ENCODE measurements at places on chromosomes 1 and 21.

- no peak for DNase-seq
Measured at GRCh38 chr1:151816548-151817352, 11.5 kb upstream of the LINGO4 start.

GRCh38 chr1:162213281-162213912 lies 143.9 kb downstream of the NOS1AP start:
- no peak for DNase-seq

GRCh38 chr1:164609089-164609488 lies 50.1 kb downstream of the PBX1 start:
- DNase-seq: no peak

- DNase-seq: no peak
Measured at GRCh38 chr1:226604560-226605317, 56.2 kb downstream of the STUM start.

GRCh38 chr1:54256522-54257345 lies 56.8 kb downstream of the MRPL37 start:
- no peak for DNase-seq

DNA sequence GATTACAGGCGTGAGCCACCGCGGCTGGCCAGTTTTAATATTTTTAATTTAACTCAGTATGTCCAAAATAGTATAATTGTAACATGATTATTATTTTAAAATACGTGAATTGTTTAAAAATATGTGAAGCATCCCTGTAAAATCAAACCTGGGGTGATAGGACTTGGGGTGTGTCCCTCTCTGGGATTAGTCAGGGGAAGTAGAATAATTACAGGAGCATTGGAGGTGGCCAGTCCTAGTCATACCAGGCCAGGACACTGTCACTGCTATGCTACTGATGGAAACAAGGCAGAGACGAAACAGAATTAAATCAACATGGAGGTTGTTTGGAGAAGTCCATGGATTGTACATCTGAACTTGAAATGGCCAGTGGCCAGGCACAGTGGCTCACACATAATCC lies 16.8 kb downstream of the SZRD1 start:
- DNase-seq: no peak

DNA sequence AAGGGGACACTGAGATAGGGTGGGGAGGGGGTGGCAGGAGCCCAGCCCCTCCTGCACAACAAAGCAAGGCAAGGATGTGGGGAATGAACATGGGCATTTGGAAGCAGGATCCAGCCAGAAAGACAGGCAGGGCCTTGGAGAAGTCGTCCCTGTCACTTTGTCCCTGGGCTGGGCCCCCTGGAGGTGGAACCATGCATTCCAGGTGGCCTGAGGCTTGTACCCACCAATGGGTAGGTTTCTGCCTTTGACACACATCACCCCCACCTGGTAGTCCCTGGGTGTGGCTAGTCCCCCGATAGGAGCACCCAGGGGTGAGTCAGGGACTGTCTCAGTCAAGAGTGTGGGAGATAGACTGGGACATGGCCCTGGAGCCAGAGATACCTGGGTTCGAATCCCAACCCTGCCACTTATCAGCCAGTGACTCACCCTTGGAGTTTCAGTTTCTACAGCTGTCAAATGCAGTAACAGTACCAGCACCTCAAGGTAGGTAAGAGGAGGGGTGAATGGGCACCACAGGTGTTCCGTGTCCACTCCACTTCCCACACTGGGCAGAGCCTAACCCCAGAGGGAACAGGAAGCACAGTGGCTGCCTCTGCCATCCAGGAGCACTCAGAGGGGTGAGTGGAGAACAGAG lies 10.0 kb downstream of the PLA2G2D start:
- DNase-seq: no peak

DNA sequence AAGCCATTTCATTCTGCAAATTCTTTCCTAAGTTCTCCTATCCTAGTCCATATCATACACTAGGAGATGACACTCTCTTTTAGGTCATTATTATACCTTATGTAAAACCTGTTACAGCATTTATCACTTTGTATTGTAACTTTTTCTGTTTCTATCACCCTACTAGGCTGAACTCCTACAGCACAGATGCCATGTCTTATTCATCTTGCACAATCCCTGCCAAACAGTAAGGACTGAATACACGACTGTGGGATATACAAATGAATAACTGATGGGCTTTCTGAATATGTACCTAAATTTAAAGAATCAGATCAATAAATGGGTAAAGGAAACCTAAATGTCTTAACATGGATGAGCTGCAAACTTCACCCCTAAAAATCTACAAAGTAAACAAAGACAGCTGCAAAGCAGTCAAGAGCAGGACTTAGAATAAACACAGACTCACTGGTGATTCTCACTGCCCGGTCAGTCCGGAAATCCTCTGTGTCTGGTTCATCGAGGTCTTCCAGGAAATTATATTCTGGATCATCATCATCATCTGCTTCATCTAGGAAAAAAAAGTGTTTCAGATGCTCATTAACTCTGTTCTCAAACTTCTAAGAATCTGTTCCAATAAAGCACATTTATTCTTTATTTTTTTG lies 62.3 kb downstream of the GON4L start:
- no peak for DNase-seq

- DNase-seq: no peak
Measured at GRCh38 chr1:231357831-231358354, 19.8 kb downstream of the SPRTN start.

DNA sequence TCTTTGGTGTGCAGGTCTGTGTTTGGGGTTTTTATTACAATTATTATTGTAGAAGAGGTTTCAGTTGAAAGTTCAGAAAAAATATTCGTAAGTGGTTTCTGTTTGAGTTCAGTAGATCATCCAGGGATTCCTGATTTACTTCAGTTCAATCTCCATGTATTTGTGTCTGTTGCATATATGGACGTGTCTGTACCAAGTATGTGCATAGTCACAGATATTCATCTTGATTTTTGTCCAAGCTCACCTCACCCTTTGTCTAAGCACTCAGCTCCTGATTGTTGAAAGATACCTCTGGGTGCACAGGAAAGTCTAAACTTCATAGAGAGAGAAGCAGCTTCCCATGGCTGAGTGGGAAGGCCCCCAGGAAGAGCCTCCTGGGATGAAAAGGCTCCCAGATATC lies 141.7 kb downstream of the TBX15 start:
- no peak for DNase-seq

GRCh38 chr1:1299686-1300351 lies 7.9 kb downstream of the ACAP3 start:
- no peak for DNase-seq

- DNase-seq: no peak
Measured at GRCh38 chr21:22993144-22993543, 1994.9 kb downstream of the NCAM2 start.

DNA sequence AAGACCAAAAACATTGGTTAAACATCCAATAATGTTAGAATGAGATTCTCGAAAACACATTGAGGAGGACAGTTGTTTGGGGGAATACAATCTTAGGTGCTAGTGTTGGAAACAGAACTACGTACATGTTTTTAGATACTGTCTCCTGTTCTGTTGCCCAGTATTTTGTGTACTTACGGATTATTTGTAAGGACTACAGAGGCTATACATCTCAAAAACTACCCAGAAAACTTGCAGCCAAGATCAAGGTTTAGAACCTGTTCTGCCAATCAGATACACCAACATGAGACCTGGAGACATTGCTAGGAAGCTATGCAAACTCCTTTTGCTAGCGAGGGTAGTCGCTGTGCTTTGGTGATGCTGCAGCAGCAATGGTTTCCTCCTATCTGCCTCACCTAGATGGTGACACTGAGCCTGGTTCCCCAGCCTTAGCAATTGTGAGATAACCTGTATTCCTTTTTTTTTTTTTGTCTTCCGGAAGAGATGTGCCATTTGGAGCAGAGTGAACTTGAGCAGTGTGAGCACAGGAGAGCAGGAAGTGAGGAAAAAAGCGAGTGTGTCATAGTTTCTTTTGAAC lies 21.8 kb downstream of the YBX1 start:
- no peak for DNase-seq

DNA sequence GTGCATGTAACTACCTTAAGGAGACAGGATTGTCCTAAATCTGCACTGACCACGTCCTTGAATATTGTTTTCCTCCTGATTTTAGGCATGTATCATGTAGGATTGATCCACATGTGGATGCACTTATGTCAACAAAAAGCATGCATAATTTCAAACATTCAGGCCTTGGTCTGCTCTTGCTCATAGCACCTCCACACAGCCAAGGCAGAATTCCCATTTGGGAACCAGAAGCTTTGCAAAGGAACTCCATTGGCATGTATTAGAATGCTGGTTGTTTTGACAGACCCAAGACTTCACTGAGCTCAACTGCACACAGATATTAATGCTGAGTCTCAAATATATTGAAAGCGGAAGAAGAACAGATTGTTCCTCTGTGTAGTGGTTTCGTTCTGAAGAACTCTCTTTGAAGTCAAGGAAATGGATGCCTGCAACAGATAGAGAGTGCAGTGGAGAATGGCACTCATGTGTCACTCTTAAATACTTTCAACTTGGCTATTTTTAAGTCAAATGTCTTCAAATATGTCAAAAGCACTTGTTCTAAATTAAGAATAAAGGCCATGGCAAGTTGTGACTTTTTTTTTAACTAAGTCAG lies 387.6 kb downstream of the LTN1 start:
- no peak for DNase-seq

GRCh38 chr1:166933140-166933539 lies 42.2 kb downstream of the ILDR2 start:
- DNase-seq: no peak

DNA sequence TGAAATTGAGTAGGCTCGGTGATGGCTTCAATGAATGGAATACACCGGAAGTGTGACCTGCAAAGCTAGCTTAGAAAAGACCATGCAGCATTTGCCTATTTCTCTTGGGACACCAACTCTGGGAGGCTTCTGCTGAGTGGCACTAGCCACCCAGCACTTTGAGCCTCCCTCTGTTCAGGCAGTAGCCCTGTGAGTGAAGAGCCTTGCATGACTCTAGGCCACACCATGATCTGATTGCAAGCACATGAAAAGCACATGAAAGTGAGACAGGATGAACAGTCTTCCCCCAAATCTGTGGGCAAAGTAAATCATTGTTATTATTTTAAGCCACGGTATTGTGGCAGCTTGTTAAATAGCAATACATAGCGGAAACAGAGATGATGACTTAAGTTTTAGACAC lies 2.8 kb downstream of the CD48 start:
- no peak for DNase-seq

GRCh38 chr1:57158604-57158998 lies 192.8 kb upstream of the C8B start:
- no peak for DNase-seq

DNA sequence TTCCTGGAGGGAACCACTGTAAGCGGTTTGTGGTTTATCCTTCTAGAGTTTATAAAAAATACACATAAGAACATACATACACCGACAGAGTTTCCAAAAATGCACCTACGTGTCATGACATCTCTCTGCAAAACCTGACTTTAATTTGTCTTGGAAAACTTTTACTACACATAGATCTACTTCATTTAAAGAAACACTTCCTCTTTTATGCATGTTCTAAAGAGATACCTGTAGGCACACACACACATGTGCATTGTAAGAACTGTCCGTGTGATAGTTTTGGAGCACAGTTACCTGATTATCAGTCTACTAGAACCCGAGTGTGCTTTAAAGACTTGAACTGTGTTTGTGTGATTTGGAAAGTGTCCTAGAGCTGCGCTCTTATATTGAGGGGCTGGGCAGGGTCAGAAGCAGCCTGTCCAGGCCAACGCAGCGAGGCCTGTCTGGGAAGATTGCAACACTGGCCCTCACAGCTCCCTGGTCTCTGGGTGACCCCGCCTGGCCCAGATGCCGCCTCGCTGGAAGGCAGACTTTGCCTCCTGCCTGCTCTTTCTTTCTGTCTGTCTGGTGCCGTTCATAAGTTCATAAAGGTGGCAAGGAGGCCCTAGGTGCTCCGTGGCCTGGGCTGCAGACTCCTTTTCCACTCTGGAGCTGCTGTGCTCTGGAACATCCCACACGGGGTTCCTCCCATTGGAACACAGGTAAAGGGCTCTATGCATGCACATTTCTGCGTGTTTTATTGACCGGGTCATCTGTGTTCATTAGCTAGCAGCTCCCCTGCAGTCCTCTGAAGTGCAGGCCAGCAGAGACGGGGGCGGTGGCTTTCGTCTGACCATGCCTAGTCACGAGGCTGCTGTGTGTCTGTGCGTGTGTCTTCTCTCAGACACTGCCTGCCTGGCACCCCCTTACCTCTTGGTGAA lies 46.3 kb downstream of the AGPAT3 start:
- no peak for DNase-seq

DNA sequence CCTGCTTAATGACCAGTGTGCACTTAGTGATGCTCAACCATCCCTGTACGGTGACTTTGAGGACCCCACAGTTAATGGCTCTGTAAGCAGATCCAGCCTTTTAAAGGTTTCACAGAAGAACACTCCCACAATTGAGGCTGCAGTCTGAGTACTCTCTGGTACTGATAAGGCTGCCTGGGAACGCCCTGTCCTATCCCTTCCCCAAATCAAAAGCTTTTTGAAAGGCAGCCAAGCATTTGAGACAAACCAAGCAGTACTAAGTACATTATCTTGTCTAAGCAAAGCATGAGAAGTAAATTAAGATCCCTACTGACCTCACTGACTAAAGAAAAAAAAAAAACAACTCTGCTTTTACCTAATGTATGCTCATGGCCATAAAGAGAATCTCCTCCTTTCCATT lies 60.7 kb downstream of the SH3GLB1 start:
- no peak for DNase-seq

DNA sequence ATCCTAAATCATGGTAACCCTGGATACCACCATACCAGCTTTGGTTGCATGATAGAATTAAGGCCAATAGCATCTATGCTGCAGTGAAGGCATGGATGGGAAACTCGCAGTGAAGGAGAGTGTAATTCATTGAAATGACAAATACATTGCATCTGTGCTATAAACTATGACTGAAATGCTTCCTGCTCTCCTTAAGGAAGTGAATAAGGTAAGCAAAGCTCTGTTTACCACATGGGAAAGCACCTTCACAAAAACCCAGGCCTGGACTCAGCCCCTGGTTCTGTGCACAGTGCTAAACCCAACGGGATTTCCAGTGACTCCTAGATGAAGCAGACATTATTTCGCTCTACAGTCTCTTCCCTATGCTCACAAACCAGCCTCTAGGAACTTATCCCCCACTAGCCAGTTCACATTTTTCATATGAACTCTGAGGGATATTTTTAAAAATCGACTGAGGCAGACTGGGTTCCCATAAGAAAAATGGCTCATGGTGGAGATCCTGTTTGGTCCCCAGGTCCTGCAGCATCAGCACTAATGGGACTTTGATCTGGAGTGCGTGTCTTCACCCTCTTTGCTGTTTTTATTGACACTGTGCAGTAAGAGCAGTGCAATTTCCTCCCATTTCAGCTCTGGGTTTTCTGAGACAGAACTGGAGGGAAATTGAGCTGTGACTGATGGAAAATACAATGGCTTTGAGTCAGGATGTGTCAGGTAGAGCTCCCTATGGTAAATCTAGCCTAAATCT lies 362.7 kb downstream of the SIPA1L2 start:
- no peak for DNase-seq

GRCh38 chr1:62238507-62238906 lies 43.9 kb downstream of the L1TD1 start:
- DNase-seq: no peak

- DNase-seq: no peak
Measured at GRCh38 chr1:191804311-191804710, 354.0 kb upstream of the RGS18 start.

All from stimulated activated CD4-positive, alpha-beta T cell treated with anti-CD3 and anti-CD28 coated beads, Interleukin-1b, Interleukin-23, amount 100 ng/mL, for 1 hour (primary cell).